ENCODE measurements at places on chromosomes 3 and 15.

DNA sequence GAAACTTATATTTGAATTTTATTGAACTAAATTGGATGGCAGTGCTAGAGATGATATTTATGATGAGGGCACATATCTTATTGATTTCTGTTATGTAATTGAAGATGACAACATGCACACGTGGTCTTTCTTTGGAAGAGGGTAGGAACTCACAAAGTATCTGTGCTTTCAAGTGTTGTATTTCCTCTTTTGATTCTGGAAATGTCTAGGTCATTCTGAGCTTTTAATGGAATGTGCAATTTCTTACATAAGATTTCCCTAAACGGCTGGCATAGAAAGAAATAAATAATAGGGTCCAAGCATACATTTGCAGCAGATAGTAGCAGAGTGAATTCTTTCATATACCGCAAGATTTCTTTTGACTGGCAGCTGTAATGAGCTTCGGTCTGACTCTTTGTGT, 10.1 kb upstream of the GPR171 start:
- no peak for DNase-seq

DNA sequence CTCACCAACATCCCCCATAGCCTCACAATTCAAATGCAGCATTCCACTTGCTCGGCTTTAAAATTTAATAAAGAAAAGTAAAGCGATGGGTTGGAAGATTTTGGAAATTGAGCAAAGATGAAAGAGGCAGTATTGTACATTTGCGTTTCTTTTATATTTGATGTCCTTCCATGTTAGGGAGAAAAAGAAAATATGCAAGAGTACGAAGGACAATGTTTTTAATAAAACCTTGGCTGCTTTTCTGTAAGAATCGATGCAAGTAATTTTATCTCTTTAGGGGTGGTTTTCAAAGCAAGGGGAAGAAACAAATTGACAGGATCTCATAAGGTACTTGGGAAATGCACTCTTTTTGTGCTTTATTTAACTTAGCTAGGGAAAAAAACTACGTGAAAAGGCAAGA, 61.8 kb upstream of the TSC22D2 start:
- no peak for DNase-seq

DNA sequence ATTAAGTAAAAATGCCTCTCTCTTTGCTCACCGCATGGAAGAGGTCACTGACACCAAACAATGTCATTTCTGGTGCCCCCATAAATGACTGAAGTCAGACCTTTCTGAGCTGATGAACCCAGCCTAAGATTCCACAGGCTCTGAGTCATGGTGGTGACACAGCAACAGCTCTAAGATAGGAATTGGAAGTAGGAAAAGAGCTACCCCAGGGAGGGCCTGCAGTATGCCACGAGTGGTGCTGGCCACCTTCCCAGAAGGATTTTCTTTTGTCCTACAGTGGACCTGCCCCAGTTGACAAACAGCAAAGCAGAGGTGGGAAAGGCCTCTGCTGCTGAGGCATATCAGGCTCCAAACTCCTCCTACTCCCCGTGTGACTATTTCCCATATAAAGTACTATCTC, 208.1 kb downstream of the MINAR1 start:
- DNase-seq: peak; percentile 72

DNA sequence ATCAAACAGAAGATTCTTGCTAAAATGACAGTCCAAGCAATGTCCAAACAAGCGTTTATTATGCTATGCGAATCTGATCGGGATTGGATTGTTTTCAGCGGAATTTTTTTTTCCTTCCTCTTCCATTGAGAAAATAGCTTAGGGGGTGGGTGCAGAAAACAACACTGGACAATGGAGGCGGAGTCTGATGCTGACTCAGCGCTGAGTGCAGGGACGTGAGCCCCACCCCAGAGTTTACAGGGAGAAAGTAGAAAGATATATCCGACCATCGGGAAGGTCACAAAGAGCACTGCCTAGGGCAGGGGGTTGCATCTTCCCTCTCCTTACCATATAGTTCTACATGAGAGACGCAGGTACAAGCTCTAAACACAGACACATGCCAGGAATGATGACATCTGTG, 117.0 kb downstream of the FOXP1 start:
- DNase-seq: no peak

GRCh38 chr3:35654476-35654875, 15.2 kb downstream of the ARPP21 start:
- no peak for DNase-seq

- no peak for DNase-seq
Measured at GRCh38 chr3:157460253-157460652, 23.6 kb downstream of the PTX3 start.

- DNase-seq: no peak
Measured at GRCh38 chr15:80693682-80694610, 1.2 kb upstream of the ABHD17C start.

DNA sequence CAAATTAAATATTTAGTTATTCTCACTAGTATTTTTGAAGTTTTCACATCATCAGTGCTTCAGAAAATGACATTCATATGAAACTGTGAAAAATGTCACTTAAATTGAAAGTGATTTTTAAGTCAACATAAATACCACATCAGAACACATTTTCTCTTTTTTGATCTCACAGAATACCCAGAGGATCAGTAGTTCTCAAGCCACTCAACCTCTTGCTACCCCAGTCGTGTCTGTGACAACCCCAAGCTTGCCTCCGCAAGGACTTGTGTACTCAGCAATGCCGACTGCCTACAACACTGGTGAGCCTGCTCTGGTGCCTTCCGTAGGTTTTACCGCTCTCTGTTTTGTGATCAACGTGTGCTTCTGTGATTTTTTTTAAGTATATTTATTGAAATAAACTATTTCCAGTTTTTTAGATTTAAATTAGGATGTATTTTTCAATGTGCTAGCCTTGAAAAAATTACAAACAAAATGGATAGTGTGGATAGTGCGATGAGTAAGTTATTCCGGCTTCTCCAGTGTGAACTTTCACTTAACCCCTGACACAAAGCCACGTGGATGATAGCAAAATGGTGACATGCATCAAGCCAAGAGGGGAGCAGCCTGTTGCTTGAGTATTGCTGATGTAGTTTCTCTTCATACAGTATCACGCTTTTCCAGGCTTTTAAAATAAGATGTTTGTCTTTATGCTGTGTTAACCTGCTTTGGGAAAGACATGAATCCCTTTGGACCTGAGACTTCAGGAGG, 26.5 kb downstream of the LYSMD4 start:
- DNase-seq: no peak

GRCh38 chr3:31999907-32000439, 18.4 kb downstream of the ZNF860 start:
- no peak for DNase-seq

- no peak for DNase-seq
Measured at GRCh38 chr3:167575000-167575600, 78.6 kb downstream of the WDR49 start.

DNA sequence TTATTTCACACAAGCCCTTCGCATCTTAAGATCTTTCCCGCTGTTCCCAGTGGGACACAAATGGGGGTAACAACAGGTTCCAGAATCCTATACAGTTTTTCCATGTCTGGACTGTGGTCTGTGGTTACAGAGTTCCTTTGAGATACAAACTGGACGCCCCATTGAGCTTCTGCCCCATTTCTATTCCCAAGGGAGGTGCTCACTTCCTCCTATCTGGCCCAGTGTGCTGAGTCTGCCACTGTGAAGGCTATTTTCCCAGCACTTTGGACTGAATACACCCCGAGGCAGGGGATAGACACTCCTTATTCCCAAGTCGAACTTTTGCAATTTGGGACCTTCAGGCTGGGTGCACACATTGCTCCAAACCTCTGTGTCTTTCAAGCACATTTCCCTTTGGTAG, 44.0 kb downstream of the MESD start:
- no peak for DNase-seq

DNA sequence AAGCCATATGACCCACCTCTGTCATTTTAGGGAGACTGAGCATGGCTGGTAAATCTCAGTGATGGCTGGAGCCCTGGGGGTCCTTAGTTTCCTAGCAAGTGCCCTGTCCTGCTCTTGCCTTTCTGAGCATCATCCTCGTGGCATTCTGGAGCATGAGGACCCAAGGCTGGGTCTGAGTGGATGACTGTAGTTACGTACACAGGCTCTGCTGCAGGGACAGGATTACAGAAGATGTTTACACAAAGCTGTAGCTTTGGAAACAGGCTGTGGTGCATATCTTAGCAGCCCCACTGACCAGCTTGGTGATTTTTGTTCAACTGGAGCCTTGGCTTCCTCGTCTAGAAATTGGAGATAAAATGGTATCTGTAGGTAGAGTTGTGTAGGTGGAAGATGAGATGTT, 272.9 kb upstream of the CTDSPL start:
- DNase-seq: no peak

DNA sequence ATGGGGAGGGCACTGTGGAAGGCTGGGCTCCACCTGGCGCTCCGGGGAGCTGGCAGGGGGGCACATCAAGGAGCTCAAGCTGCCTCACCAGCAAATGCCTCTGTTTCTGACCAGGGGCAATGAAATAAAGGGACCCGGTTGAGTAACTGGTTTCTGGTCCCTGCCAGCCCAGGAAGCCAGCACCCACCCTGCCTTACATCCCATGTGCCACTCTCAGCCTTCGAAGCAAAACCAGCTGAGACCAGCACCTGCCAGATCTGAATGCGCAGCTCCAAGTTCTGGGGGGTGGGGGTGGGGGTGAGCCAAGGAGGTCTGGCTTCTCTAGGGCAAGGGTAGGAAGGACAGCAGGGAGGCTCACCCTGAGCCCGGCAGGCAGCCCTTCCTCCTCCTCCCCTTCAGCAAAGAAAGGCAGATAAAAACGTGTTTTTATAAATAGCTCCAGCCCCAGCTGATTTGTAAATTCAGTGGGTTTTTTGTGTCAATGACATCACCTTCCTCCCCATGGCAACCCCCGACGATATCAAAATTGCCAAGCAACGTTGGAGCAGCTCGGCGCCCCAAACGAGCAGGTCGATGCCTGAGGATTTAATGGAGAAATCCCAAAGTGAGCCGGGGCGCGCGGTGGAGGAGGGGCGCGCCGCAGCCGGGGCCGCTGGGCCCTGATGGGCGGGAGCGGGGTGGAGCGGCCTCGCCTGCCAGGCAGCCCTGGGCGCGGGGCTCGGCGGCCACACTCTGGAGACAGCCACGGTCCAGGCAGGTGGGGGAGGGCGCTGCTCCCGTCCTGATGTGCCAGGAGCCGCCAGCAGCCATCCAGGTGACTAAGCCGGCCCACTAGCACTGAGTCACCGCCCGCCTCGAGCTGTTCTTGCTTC, at the start of gene PAK6:
Gene PAK6 (plus strand): TSS at position 532 of the 872 bp plus-strand sequence. CDS start 25,723 bp downstream, outside the sequence.
- no peak for DNase-seq

- peak; percentile 28 for DNase-seq
Measured at GRCh38 chr3:25831578-25831977, 41.7 kb downstream of the OXSM start.

GRCh38 chr3:15052335-15053242, 12.5 kb downstream of the MRPS25 start:
- DNase-seq: no peak

GRCh38 chr3:183792976-183793375, 32.4 kb downstream of the MAP6D1 start:
- no peak for DNase-seq

- no peak for DNase-seq
Measured at GRCh38 chr3:141240286-141240685, 8.7 kb downstream of the PXYLP1 start.

- DNase-seq: no peak
Measured at GRCh38 chr3:40024526-40024925, 215.1 kb downstream of the MYRIP start.

GRCh38 chr15:99955532-99955931, 222.3 kb upstream of the LYSMD4 start:
- DNase-seq: no peak

GRCh38 chr15:34241376-34242330, 16.8 kb downstream of the EMC4 start:
- peak; percentile 29 for DNase-seq

DNA sequence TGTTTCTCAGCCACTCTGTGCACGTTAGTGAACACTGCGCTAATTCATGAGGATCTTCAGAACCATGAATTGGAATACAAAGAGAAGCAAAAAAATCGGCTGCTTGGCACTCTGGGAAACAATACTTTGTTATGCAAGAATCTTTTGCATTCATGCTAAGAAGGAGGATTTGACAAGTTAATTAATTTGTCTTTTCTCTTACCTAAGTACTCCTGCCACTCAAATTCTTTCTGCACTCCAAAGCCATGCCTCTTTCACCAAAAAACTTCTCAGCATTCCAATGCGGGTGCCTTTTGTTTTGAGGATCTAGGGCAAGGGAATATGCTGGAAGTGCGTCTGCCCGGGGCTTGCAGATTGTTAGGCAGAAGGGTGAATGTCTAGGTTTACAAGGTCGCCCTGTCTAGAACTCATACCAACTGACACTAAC, 11.3 kb upstream of the KAT2B start:
- DNase-seq: no peak

- no peak for DNase-seq
Measured at GRCh38 chr3:18223974-18224373, 201.2 kb downstream of the SATB1 start.
